Myocyte (in vitro differentiated cells): ENCODE measurements at places on chromosomes 13 and 19.
A peak's percentile ranks its signal among the peaks of the same experiment; 100 is the strongest.

DNA sequence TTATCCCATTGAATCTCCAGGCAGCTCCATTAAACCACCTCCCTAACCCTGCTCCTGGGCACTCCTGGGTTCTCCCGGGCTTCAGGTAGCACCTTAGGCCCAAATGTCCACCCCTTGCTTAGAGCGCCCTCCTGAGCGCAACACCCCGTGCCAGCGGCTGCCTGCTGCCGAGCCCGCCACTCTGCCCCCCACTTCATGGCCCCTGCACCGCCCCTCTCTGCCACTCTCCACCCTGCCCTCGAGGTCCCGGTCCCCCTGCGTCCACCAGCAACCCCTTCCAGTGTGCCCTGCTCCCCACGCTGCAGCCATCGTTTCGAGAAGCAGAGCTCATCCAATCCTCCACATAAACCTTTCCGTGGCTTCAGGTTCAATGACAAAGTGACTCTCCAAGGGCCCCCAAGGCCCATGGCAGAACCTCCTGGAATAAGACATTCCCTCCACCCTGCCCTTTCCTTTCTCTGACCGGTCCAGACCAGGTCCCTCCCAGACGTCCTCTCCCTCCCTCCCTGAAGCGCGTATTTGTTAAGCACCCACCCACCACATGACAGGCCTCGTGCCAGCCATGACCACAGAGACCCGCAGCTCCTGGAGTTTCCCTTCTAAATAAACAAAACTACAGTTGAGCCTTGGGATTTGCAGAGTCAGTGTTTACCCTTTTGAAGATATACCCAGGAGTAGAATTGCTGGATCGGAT is 66.6 kb downstream of the ARHGEF18 start:
- peak; percentile 74 for DNase-seq

GRCh38 chr13:107968470-107968869 is 246.9 kb downstream of the LIG4 start:
- no peak for DNase-seq

GRCh38 chr13:90388887-90389452 is 958.5 kb upstream of the MIR17HG start:
- no peak for DNase-seq

DNA sequence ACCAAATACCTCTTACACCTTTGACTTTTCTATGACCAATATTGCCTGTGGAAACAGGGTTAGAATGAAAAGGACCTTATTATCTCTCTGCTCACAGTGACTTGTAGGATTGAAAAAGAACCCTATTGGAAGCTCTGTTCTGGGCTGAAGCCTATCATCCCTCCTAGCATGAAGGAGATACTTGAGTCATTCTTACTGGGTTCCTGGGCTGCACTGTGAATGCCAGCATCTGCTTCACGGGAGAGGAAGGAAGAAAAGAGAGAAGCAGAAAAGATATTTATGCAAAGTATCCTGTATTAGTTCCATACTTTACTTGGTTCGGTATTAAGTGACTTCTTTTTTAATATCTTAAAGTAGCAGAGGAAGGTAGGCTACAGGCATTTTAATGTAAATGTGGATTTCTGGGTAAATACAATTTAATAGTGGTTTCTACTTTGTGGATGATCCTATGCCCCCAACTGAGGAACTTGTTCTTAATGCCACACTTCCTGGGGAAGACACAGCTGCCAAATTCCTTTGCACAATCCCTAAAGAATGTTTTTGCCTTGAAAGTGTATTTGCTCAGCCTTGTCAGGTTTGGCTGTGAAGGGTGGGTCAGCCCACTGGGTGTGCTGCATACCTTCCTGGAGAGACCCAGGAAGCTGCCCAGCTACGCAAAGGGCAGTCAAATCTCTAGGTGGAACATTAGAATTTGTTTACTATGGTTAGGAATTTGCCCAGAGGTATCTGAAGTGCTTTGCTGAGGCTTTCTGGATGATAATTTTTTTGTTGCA is 13.7 kb upstream of the SCEL start:
- DNase-seq: no peak

- DNase-seq: no peak
Observed at GRCh38 chr19:57099199-57099661, 20.6 kb upstream of the USP29 start.

DNA sequence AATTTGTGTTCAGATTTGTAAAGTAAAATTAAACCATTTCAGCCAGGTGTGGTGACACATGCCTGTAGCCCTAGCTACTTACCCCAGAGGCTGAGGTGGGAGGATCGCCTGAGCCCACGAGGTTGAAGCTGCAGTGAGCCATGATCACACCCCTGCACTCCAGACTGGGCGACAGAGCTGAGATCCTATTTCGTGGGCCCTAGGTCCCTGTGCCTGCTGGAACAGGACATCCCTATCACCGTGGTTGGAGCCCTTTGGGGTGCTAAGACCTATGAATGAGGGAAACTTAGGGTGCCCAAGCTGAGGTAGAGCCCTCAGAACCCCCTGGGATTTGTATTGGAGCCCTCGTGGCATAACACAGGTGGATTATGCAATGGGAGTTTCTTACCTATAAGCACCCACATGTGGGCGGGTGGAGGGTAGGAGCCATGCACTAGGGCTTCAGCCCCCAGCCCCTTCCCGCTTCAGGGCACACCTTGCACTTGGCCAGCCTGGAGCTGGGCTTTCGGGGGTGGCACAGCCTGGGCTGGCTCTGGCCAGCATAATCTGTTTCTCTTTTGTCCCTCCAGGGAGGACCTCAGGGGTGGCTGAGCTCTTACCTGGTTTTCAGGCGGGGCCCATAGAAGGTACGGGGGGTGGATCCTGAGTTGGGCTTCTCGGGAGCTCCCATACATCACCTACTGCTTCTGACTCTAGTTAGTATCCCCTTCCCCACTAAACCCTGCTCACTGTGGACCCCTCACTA is 7.2 kb upstream of the USF2 start:
- DNase-seq: no peak

GRCh38 chr13:29125191-29125933 is 305.2 kb downstream of the MTUS2 start:
- DNase-seq: no peak

GRCh38 chr19:7562646-7563393 is 27.3 kb downstream of the PNPLA6 start:
- peak; percentile 5 for DNase-seq

DNA sequence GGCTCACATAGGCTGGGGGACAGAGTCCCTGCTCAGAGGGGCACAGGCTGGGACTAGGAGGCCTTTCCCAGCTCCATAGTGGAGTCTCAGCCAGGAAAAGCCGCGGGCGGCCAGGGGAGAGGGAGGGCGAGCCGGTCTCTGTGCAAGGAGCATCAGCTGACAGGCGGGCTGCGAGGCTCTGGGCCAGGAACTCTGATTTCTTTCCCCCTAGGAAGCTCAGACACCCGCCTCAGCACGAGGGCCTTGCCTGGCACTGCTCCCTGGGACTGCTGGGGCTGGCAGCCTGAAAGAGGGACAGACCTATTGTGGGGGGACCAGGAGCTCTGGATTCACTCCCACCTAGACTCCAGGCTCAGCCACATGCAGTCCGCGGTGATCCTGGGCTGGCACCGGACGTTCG is 2.2 kb upstream of the PLK5 start:
- DNase-seq: no peak

- DNase-seq: no peak
Observed at GRCh38 chr13:47133011-47133445, 236.2 kb upstream of the HTR2A start.

GRCh38 chr19:54271106-54271505 is 9.8 kb downstream of the LILRB2 start:
- DNase-seq: no peak

- no peak for DNase-seq
Observed at GRCh38 chr19:35621708-35622107, 7.1 kb upstream of the RBM42 start.

DNA sequence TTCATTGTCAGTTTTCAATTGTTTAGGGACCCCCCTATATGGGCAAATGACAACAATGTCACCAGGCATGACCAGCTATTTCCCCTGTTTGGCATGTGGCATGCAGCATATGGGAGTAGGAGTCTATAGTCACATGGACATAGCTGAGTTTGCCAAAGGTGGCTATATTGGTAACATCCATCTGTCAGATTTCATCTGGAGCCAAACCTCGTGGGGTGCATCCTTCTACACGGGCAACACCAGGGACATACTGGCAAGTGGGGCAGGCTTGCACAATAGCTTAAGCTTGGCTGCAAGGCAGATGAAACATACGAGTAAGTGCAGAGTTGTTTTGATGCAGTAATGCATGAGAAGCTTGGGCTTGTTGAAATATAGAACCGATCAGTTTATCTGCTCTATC is 24.5 kb upstream of the ZNF816 start:
- no peak for DNase-seq

GRCh38 chr19:7668842-7669241 is at the start of gene RETN:
Gene RETN, plus strand, starts transcription at chr19:7669049. Its CDS starts 278 bp downstream, at chr19:7669327.
- no peak for DNase-seq

DNA sequence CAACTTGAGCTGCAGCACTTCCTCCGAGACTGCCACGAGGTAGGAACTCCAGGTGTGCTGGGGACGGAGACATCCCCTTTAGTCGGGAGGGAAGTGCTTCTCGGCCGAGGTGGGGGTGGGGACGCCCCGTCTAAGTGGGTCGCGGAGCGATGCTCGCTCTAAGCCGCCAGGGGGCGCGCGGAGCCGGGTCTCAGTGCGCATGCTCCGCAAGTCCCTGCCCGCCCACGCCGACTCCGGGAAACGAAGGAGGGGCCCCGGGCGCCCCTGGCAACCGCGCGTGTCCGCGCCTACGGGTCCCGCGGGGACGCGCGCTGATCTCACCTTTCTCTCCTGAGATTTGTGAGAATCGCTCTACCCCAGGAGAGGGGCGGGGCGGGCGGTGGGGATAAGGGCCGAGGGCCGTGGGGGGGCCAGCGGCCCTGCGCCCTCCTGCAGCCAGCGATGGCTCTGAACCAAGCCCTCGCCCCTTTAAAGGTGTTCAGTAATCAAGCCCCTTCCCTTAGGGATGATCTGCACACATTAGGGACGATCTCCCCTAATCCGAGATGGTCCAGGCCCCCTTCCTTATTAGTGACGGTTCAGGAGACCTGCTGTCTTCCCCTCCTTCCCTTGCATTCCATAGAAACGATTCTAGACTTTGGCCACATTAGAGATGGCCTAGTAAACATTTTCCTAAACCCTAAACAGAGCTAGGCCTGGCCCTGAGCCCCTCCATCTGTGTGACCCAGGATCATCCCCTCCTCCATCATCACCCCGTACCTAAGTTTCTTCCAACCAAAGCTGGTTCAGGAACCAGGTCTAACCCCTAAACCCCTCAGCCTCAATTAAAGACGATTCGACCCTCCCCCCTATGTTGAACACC is 47.3 kb upstream of the SHKBP1 start:
- DNase-seq: peak; percentile 72

- DNase-seq: no peak
Observed at GRCh38 chr19:16446108-16446723, 25.6 kb downstream of the EPS15L1 start.

DNA sequence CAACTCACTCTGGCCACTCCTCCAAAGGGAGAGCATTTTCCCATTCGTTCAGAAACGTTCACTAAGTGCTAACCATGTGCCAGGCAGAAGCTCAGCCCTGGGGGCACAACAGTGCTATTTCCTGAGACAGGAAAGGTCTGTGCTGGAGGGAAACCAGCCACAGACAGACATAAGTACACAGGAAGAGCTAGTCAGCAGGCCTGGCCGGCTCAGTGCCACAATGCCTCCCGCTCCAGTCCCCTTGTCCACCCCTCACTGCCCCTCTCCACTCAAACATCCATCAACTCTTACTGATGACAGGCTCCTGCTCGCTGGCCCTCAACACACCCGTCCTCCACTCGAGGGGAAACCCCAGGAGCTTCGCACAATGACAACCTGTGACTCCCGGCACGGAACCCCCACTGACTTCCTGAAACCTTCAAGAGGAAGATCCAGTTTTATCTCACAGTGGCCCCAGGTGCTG is 11.3 kb upstream of the PLA2G4C start:
- no peak for DNase-seq

- no peak for DNase-seq
Observed at GRCh38 chr13:104426435-104426834, 1360.2 kb upstream of the SLC10A2 start.

DNA sequence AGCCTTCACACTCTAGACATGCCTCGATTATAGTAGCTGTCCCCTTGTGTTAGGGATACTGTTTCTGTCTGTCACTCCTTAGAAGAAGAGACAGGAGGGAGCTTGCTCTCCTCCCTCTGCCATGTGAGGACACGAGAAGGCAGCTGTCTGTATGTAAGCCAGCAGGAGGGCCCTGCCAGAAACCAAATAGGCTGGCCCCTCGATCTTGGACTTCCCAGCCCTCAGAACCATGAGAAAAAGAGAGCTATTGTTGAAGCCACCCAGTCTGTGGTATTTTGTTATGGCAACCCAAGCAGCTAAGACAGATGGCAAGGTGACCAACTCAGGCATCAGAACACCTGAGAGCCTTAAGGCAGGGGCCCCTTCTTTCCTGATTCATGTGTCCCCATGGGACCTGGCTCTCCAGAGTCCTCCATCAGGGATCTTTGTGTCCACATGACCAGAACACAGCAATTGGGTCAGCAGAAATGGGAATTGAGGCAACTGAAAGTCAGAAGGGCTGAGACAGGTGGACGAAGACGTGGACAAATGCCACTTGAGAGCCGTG is 65.6 kb upstream of the NPAS1 start:
- peak; percentile 29 for DNase-seq

DNA sequence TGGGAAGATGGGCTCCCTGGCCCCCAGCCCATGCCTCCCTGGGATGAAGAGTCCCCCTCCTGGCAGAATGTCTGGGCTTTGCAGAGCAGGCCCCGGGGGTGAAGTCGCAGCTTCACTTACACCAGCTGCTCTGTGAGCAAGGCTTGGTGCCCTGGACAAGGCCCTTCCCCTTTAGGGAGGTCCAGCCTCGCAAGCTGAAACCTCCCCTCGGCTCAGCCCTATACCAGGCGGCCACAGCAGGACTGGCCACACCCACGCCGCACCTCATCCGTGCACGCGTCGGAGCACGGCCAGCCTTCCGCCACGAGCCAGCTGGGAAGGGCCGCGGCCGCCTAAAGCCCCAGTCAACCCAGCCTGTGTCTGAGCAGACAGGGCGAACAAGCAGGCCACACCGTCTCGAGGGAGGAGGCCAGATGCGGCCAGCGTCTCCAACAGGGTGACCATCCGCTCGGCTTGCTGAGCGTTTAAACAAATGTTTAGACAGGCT is 83.2 kb upstream of the MCF2L start:
- DNase-seq: peak; percentile 92

GRCh38 chr13:80501556-80501955 is 160.6 kb upstream of the SPRY2 start:
- DNase-seq: no peak

DNA sequence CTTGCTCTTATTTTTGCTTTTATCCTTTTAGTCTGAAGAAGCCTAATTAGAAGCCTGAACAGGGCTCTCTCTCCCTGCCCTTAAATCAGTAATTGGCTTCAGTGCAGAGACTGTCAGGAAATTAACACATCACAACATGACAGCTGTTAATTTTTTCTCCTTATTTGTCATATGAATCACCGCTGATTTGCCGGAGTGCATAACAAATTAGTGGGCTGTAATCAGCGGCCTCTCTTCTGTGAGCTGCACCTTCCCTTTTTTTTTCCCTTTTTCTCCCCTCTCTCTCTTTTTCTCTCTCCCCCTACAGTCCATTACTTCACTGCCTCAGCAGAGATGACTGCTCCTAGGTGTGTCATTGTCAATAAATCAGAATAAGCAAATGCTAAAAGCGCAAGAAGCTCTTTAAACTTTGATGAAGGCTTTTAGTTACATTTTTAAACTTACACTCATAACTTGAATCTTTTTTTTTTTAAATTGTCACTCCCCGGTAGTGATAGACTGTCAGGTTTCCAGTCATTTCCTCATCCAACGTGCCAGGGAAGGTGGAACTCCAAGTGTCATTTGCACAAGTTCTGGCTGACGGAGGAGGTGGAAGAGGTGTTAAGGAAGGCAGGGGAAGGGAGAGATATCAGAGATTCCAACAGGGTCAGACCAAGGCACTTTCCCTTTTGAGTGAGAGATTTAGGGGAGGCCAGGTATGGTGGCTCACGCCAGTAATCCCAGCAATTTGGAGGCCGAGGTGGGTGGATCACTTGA is 197.1 kb upstream of the TSHZ3 start:
- DNase-seq: no peak
